ENCODE measurements at places on chromosomes 3 and 15.

- no peak for DNase-seq
Measured at GRCh38 chr3:194745422-194746184, 59.9 kb downstream of the FAM43A start.

GRCh38 chr3:32662647-32663046 is 22.3 kb upstream of the CNOT10 start:
- DNase-seq: no peak

DNA sequence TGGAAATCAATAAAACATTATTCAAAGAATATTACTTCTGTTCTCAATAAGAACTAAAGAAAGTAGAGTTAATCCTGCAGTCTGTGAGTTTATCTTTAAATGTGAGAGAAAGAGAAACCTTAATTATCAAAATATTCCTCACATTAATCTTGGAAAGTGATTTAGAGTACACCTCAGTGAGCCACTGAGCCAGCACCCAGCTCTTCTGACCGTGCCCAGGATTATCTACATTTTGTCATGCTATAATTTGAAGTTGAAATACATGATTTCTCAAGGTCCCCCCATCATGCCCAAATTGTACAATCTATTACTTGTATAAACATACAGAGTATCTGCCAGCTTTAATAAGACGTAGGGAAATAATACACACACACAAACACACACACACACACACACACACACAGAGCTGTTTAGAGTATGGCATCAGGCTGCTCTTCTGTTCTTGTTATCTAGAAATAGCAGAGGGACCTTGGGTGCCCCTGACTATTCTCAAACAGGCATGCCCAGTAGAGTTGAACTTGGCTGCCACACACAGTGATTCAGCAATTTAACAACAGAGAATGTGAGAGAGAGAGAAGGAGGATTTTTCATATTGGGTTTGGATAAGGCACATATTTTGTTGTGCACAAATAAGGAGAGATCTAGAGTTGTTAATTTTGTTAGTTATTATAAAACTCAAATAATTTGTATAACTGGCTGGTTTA is 74.4 kb downstream of the P2RY1 start:
- DNase-seq: no peak

- no peak for DNase-seq
Measured at GRCh38 chr3:65587650-65588439, 450.9 kb downstream of the MAGI1 start.

GRCh38 chr3:59663076-59663850 is 613.4 kb upstream of the CFAP20DC start:
- DNase-seq: no peak

All from CD4-positive, alpha-beta T cell treated with Interferon alpha-2 for 1 hour (primary cell).